ENCODE measurements at places on chromosomes 2 and 18.
A peak's percentile ranks its signal among the peaks of the same experiment; 100 is the strongest.

- DNase-seq = no peak
Observed at GRCh38 chr18:75492852-75493251, 65.3 kb upstream of the SMIM21 start.

GRCh38 chr18:35971661-35972196 is 750 bp upstream of the RMP24 start:
- no peak for DNase-seq

- DNase-seq = peak; percentile 7
Observed at GRCh38 chr2:54206596-54206995, 49.4 kb downstream of the TSPYL6 start.

DNA sequence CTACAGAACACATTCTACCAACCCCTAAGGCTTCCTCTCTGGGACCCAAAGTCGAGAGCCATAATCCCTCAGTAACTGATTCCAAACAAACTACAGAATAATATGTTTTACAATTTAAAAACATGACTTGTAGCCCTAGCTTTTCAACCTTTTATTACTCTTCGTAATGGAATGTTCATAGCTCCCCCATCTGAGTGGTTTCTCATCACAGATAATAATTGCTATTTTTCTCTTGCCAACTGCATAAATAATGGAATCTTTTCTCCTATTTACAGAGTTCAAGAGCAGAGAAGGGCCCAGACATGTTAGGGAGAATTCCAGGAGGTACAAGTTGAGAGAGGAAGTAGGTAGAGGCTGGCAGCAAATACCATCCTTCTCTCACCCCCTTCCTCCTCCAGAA is 59.9 kb upstream of the CERS6 start:
- no peak for DNase-seq

DNA sequence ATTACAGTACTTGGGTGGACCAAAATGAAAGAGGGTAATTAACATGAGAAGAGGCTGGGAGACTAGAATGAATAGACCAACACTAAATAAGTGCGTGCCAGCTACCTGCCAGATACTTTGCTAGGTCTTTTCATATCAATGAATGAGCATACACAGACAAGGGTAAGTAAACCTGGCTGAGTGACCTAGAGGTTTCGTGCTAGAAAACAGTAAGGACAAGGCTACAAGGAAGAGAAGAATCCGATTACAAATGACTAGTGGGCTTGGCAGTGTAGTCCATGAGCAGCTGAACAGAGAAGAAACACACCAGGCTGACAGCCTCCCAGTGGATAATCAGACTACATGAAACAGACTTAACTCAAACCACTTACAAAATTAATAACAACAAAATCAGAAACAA is 64.6 kb downstream of the THADA start:
- DNase-seq = no peak

GRCh38 chr2:181955010-181955409 is 30.6 kb upstream of the PPP1R1C start:
- no peak for DNase-seq

- DNase-seq = peak; percentile 80
Observed at GRCh38 chr2:96164459-96165184, 19.4 kb upstream of the DUSP2 start.

GRCh38 chr2:151928380-151928779 is 100.2 kb upstream of the ARL5A start:
- no peak for DNase-seq

GRCh38 chr18:76973520-76974266 is 151.3 kb downstream of the ZNF236 start:
- DNase-seq = no peak

- DNase-seq = no peak
Observed at GRCh38 chr2:238650536-238650935, 197.3 kb upstream of the TWIST2 start.

DNA sequence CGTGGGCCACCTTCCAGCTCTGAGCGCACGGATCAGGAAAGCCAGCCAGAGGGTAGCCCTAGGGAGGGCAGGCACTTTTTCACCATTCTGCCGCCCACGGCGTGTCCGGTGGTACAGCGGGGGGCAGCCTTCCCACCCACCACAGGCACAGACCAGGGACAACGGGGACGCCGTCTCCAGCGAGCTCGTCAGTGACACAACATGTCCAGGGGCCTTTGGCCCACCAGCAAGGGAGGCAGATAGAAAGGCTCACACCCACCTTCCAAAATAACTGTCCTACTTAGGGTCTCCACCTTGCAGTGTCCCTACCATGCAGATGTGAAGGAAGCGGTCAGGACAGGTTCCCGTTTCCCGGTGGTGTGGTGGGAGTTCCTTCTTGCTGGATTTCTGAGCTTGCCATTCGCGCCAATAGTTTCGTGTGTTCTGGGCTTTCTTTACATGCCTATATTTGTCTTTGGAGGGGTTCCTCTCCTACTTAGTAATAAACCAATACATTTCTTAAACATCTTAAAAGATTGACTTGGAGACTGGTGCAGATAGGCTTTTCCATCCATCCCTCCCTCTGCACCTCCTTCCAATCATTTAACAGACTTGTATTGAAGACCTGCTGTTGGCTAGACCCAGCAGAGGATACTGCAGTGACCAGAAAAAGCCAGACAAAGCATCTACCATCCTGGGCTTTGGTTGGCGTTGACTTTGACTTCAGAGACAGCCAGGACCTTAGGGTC is 872 bp downstream of the ASB1 start:
- no peak for DNase-seq

- DNase-seq = peak; percentile 1
Observed at GRCh38 chr18:69567813-69568488, 167.3 kb downstream of the DOK6 start.

DNA sequence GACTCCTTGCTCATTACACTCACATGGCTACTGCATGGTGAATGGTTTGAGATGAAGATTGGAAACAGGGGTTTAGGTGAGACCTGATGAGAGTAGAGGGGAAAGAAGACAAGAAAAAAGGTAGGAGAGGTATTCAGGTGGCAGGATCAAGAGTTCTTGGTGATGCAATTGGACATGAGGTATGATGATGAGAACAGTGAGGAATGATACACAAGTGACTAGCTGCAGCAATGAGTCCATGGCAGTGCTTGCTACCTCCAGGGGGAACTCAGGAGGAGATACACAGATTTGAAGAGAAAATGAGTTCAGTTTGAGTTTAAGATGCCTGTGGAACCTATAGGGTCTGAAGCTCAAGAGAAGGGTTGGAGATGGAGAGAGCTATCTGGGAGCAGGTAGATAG is 62.1 kb upstream of the NFE2L2 start:
- no peak for DNase-seq

DNA sequence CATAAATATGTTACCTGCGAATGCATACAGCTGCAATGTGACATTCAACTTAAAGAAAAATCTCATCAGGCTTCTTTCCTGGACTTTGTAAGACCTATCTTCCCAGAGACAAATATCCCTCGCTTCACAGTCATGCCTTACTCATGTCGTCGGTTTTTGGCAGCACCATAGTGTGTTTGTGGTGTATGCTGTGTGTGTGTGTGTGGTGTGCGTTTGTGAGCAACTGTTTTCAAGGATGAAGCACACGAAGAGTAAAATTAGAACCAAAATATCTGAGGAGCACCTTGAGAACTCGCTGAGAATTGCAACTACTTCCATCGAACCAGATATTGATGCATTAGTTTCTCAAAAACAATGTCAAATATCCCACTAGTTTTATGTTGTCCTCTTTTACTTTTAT is 56.9 kb downstream of the ASB1 start:
- DNase-seq = no peak

DNA sequence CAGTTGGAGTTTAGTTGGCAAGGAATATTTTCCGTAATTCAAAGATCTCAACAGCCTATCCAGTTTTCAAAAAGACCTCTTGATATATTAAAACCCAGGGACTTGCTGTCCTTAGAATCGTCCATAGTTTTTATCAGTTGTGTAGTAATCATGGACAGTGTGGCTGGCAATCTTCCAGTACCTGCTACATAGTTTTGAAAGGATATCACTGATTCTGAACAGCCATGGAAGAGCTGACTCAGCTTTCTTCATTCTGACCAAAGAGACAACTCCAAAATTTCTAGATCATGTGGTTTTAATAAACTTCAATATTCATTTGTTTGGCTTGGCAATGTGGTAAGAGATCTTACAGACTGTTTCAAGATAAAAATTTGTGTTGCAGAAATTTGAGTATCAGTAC is 616.7 kb downstream of the TDRD15 start:
- no peak for DNase-seq

GRCh38 chr2:28758459-28758858 is 6.8 kb downstream of the PPP1CB start:
- no peak for DNase-seq

- DNase-seq = no peak
Observed at GRCh38 chr18:29693334-29693733, 1349.2 kb downstream of the DSC3 start.

DNA sequence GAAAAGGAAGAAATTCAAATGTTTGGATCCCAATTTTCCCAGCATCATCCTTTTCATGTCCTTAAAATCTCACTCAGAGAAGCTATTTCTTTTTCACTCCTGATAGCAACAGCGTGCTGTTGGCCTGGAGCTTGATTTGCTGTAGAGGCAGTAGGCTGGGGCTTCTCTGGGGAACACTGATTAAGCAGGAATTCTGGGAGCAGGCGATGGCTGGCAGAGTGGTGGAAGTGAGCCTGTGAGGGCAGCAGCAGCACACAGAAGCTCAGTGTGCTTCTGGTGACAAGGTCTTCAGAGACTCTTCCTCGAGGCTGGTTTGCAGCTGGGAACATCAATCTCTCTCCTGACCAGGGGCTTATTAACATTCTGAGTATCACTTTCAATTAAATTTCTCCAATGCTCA is 284.6 kb downstream of the DPP10 start:
- no peak for DNase-seq

DNA sequence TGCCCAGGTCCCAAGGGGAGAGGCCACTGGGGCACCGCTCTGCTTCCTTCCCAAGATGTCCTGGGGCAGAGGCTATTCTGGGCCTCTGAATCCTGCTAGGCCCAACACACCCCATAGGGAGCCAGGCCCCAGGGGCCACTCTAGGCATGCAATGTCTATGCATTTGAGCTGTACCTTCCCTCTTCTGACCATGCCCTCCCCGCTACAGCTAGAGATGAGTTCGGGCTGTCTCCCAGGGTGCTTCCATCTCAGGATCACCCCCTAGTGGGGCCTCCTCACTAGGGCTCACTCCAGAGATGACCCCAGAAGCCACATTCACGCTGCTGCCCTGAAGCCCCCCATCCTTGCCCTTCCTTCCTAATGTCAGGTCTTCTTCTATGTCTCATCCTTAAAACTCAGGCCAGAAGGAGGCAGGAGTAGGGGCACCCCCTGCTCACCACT is 54.4 kb downstream of the TNS1 start:
- no peak for DNase-seq

GRCh38 chr2:161044095-161044865 is 115.9 kb upstream of the TANK start:
- DNase-seq = no peak

- DNase-seq = no peak
Observed at GRCh38 chr2:195590861-195591205, 66.2 kb upstream of the SLC39A10 start.

- no peak for DNase-seq
Observed at GRCh38 chr2:114800371-114800770, 357.9 kb downstream of the DPP10 start.

GRCh38 chr2:74845991-74846390 is 12.1 kb downstream of the HK2 start:
- DNase-seq = no peak

- DNase-seq = no peak
Observed at GRCh38 chr2:112864072-112864471, 27.5 kb upstream of the IL1B start.

GRCh38 chr18:41933778-41934177 is 21.3 kb upstream of the PIK3C3 start:
- no peak for DNase-seq

GRCh38 chr2:162166745-162167144 is 14.7 kb upstream of the GCG start:
- DNase-seq = no peak

DNA sequence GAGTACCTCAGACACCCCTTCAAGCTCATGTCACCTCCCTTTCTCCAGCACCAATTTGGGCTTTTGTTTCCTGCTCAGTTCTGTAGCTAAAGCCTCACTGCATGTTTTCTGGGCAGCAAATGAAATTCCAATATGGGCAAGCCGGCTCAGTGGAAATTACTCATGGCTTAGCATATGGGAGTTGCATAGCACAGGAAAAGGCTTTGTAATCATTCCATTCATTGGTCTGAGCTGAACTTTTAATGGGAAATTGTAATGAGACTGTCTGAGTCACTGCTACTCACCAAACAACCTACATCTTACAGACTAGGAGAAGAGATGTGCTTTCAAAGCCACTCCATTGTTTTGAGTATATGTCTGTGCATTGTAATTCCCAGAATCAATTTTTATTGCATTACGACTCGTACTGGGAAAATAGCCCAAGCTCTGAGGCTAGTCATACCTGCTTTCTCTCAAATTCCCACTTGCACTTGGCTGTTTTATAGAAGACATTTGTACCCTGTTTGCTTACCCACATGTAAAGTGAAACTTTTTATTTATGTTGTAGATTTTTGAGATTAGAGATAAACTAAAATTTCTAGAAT is 139.5 kb upstream of the LRATD1 start:
- no peak for DNase-seq

DNA sequence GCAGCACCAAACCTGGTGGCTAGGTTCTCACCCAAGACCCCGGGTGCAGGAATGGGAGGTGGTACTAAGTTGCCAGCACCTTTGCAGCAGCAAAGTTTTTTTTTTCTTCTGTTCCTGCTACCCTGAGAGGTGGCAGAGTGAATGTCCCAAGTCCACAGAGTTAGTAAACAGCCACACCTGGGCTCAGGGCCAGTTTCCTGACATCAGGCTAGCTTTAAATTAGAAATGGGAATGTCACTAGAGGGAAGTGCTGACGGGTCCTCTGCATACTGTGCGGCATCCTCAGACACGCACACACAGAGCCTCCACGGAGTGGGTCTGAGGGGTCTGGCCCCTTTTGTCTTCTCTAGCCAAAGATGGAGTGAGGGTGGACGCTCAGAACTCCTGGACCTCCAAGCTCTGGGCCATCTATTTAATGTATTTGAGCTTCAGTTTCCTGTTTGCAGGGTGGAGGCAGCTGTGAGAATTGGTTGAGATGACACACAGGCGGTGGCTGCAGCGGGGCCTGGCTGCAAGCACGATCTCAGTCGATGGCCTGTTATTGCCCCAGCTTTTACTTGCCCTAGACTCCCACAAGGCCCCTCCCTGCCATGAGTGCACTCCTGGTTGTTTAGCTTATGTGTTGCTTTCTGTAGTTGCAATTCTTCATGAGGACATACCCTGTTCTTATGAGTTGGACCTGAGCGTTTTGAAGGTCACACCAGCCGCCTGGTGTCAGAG is 751.4 kb upstream of the HS6ST1 start:
- no peak for DNase-seq

- peak; percentile 57 for DNase-seq
Observed at GRCh38 chr18:9516437-9517064, 41.2 kb downstream of the RALBP1 start.

DNA sequence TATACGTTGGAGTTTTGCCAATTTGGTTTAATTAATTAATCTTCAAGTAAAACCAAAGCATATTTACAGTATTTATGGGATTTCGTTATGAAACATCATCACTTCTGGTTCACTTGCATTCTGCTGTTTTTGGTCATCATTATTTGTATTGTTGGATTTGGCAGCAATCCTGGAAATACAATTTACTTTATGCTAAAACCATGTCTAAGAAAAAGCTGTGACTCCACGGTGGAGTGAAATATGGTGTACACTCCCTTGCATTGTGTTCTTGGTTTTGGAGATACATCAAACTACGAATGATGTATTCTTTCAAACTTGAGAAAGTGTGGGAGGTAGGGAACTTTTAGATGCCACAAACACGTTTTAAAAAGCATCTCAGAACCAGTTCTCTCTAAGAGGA is 106.4 kb downstream of the CTAGE1 start:
- DNase-seq = no peak

- DNase-seq = no peak
Observed at GRCh38 chr2:101076581-101076980, 74.5 kb downstream of the RPL31 start.

Data from CD4-positive, alpha-beta T cell treated with Interleukin-21 for 1 hour (primary cell).